Stimulated activated CD8-positive, alpha-beta memory T cell treated with anti-CD3 and anti-CD28 coated beads, Interleukin-7, amount 100 ng/mL, for 1 hour (primary cell): ENCODE measurements at places on chromosomes 7 and 10.

GRCh38 chr7:98984126-98984525, 105.8 kb downstream of the TRRAP start:
- no peak for DNase-seq

DNA sequence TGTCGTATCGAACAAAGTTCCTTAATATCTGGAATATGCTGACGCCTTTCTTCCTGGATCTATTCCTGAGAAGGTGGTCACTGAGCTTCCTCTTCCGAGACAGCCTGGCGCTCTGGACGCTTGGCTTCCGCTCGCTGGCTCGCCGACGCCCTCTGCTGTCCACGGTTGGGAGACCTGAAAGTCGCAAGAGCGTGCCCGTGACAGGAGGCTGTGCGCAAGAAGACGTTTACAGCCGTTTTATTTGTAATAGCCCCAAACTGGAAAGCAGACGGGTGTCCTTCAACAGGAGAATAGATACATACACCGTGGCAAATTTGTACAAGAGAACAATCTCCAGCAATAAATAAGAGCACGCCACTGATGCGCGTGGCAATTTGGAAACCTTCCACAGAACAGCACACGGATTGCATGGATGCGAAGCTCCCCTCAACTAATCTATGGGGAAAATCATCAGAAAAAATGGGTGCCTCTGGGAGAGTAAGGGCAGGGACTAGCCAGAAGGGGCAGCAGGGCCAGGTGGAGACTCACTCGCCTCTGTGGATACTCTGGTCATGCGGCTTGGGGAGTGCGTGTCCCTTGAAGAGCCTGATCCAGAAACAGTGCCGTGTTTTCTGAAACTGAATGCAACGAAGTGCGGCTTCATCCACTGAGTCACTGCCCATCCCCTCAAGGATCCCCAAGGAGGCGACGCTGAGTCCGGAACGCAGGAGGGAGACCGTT, 41.5 kb upstream of the BNIP3 start:
- peak; percentile 65 for DNase-seq

- DNase-seq, result no peak
Observed at GRCh38 chr7:92421676-92422435, 25.4 kb upstream of the GATAD1 start.

DNA sequence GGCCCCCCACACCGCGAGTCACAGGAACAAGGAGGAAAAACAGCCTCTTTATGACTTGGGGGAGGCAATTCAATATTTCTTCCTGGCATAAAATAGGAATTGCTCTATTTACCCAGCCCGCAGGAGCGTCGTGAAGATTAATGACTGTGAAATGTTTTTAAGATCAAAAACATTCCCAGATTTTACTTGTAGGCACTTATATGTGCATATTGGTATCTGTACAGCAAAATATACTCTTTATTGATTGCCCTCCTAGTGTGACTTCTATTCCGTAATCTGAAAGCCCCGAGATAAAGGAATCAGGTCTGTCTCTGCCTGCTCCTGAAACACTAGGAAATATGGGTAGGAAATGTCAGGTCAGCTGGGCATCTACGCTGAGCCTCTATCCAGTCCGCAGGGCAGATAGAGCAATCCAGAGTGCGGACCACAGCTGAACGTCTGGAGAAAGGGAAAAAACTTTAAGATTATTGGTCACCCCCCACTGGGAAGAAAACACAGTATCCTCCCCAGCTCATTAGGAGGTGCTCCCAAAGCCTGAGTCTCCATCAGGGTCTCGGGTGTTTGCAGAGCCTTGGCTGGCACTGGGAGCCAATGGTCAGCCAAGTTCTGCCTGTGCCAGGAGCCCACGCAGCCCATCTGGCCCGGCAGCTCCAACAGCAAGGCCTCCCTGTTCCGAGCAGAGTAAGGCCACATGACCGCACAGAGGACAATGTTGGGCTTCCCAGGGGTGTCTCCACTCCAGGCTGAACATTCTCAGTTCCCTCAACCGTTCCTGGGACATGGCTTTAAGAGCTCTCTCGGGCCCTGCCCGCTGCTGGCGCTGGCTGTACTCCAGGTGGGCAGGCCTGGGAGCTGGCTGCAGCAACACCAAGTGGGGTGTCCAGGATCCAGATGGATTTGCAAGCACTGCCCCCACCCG, 7.7 kb downstream of the CTBP2 start:
- DNase-seq, result no peak

DNA sequence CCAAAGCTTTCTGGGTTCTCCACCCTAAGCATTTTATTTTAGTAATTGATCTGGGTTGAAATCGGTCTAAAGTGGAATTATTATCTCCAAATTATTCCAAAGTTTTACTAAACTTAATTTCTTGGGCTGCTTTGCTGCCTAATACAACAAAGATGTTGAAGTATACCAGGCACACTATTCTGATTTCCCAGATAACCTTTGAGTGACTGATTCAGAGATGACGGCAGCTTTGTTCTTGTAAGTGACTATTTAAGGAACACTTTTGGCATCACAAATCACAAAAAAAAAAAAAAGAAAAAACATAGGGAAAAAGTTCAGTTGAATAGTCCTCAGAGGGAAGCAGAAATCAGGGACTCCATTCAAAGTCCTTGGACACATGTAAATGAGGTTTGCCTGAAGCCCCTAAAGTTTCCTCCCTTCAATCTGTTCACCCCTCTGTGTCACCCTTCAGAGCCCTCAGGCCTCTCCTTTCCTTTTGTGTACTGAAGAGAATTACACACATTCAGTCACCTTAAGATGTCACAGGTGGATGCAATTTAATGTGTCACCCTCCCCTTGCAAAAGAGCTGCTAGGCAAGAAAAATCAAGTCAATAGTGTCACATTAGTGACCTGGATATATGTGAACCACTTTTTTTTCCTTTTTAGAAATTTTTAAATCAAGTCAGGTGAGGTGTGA, 81.5 kb downstream of the RTKN2 start:
- no peak for DNase-seq

DNA sequence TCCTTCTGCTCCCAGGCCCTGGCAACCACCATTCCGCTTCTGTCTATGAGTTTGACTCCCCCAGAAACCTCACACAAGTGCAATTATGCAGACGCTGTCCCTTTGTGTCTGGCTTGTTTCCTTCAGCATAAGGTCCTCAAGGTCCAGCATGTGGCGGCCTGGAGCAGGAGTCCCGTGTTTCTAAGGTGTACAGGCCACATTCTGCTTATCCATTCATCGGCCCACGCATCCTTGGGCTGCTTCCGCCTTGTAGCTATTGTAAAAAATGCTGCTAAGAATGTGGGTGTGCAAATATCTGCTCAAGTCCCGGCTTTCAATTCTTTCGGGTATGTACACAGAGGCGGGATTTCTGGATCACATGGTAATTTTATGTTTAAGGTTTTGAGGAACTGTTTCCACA, 38.2 kb downstream of the ESYT2 start:
- DNase-seq, result no peak
